ENCODE measurements at places on chromosomes 12 and 14.

GRCh38 chr14:33836203-33836899 is 114.5 kb downstream of the EGLN3 start:
- DNase-seq: no peak

- DNase-seq: no peak
Observed at GRCh38 chr12:26870491-26871419, 37.8 kb upstream of the ITPR2 start.

DNA sequence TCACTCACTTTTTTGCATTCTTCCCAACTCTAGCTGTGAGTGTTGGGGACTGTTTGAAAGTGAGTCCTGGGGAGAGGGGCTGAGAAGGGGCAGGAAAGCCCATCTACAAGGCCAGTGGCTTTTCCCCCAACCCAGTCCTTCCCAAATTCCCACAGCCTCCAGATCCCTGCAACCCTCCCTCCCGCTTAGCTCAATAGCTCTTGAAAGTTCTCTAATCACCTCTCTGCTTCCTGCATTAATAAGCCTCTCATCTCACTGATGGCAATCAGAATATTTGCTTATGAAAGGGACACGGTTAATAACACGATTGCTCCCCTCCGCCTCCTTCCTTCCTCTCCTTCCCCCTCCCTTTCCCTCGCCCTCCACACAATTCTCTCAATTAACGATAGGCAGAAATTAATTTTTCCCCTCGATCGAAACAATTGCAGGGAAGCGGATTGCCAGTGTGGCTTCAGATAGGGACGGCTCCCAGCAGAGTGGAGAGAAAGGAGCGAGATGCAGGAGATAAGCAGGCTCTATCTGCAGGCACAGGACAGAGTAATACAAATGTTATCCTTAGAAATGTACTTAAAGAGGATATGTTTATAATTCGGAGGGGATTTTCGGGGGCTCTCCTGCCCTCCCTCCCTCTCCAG is 15.1 kb upstream of the GPATCH2L start:
- DNase-seq: no peak

- no peak for DNase-seq
Observed at GRCh38 chr12:4320497-4320852, 538 bp upstream of the TIGAR start.

- peak; percentile 59 for DNase-seq
Observed at GRCh38 chr12:110100315-110100970, 23.7 kb upstream of the IFT81 start.

DNA sequence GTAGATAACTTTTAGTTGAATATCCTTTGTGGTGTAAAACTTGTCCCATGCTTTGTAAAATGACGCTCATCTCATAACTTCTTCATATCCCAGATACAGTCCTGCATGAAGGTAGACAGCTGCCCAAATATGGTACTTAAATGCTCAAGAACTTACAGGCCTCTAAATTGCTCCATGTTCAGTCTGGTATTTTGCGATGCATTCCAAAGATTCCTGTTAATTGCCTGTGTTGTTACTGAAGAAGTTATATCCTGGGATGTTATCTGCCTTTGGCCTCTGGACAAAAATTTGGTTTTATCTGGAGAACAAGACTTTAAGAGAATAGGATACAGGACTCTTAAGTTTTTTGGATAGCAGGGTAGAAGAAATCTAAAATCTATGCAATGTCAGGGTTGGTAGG is 473.0 kb downstream of the PCNX1 start:
- DNase-seq: peak; percentile 89

GRCh38 chr14:90349739-90350138 is 18.0 kb upstream of the NRDE2 start:
- DNase-seq: no peak

DNA sequence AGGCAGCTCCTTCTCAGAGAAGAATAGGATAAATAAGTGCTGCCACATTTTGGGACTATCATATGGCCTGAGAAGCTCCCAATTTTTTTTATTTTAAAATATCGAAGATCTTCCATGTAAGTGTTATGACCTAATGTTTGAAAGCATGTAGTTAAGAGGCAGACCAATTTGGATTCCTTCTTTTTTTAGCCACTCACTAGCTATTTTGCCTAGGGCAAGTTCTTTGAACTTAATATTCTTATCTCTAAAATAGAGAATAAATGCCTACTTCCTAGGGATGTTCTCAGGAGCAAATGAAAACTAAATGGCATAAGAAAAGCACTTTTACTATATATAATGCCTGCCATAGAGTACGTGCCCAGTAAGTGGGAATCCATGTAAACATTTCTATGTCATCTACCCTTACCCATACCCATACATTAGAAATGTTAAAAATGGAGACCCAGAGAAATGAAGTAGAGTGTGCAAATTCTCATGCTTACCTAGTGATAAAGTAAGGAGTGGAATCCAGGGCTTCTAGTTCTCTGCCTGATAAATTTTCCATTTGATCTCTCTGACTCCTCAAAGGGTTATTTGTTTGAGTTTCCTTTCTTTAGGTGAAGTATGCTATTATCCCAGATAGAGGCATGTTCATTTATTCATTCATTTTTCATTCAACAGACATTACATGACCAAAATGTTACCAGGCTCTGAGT is 148.3 kb downstream of the TGFB3 start:
- no peak for DNase-seq

- DNase-seq: no peak
Observed at GRCh38 chr12:71426300-71427047, 13.1 kb upstream of the LGR5 start.
